ENCODE measurements at places on chromosomes 5 and 9.

DNA sequence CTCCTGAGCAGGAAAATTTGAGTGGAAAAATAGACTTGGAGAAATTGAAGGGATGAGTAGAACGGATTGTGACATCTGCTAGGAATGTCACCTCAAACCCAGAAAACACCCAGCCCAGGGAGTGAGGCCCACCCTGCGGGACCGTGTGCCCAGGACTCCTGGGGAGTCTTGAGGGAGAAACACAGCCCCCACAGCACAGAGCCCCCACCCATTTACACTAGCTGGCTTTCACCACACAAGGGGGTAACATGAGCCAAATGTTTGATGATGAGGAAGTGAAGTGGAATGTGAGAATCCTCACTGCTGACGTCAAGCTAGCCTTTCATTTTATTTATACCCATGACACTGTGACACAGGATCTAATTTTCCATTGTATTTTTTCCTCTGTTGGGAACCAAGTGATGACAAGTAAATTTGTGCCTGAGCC, 42.8 kb upstream of the PDE8B start:
- DNase-seq, result no peak

GRCh38 chr5:36653044-36653705, 46.8 kb downstream of the SLC1A3 start:
- no peak for DNase-seq

DNA sequence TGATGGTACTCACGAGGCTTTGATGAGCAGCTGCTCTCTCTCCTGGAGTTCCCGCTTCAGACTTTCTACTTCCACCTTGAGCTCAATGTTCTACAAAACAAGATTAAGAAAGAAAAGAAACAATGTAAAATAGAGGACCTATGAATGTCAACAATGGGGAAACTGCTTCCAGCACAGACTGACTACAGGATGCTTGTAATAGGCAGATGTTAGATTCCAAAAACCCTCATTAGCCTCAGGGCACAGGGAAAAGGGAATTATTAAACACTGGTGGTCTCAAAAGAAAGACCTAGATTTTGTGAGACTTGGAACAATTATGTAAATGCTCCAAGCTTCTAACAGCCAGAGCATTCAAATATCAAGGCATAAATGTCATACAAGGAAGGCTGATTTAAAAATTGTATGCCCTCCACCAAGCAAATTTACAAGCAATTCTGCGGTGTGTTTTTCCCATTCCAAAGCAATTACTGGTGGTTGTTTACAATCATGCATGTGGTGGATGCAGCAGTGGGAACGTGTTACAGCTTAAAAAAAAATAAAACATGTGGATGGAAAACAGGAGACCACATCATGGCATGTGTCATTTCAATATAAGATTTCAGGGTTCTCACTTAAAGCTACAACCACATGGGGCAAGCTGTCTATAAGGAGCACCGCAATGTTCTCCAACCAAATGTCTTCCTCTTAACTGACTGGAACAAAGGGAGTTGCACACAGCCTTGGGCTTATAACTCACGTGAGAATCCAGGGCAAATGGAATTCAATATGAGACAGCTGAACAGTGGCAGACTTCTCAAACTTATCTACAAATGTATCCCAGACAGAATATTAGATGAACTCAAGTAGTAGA, 34.0 kb downstream of the CDK5RAP2 start:
- DNase-seq, result no peak

- DNase-seq, result no peak
Measured at GRCh38 chr9:121972501-121972981, 120.6 kb downstream of the TTLL11 start.

GRCh38 chr5:53882676-53883031, 322.2 kb downstream of the NDUFS4 start:
- DNase-seq, result no peak

DNA sequence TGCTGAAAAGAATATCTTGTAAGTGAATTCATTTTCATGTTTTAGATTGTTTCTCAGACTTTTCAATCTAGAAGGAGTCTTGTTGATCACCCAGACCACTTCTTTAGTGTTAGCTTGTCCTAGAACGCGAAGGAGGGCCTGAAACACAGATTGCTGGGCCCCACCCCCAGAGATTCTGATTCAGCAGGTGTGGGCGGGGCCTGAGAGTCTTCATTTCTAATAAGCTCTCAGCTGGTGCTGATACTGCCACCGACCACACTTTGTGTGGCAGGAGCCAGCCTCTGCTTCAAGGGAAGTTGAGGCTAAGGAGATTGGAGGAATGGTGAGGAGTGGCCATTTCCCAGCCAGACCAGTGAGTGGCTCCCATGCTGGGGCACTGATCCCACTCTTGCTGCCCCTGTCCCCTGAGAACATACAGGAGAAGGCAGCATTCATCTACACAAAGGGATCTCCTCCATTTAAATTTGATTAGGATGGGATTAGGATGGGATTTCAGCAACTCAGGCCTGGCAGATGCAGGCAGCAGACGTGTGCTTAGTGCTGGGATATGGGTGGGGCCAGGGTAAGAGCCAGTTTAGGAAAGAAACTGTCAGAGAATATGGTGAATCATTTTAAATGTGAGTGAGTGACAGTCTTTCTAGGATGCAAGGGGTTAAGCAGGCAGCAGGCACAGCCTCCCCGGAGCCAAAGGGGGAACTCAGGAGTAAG, 35.9 kb downstream of the ZNF618 start:
- no peak for DNase-seq

GRCh38 chr9:137389428-137389746, 33.6 kb downstream of the EXD3 start:
- DNase-seq, result no peak

DNA sequence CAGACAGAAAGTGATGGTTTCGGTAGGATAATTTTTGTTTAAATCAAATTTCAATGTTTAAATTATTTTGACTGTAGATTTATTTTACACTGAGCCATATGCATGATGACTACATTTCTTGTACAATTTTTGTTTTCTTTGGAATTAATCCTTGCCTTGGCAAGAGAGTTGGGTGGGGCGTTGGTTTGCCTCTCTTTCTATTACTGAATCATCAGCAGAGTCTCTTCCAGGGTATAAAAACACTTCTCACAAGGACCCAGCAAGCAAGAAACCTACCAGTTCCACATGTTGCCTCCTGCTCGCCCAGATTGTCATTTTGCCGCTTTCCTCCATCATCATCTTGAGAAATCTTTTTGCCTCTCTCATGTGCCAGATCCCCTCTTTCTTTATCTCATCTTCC, 455.0 kb upstream of the DMAC1 start:
- no peak for DNase-seq

DNA sequence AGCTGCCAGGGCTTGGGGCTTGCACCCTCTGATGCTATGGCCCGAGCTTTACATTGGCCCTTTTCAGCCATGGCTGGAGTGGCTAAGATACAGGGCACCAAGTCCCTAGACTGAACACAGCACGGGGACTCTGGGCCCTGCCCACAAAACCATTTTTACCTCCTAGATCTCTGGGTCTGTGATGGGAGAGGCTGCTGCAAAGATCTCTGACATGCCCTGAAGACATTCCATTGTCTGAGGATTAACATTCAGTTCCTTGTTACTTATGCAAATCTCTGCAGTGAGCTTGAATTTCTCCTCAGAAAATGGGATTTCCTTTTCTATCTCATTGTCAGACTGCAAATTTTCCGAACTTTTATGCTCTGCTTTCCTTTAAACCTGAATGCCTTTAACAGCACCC, 337.0 kb upstream of the SMC2 start:
- no peak for DNase-seq

DNA sequence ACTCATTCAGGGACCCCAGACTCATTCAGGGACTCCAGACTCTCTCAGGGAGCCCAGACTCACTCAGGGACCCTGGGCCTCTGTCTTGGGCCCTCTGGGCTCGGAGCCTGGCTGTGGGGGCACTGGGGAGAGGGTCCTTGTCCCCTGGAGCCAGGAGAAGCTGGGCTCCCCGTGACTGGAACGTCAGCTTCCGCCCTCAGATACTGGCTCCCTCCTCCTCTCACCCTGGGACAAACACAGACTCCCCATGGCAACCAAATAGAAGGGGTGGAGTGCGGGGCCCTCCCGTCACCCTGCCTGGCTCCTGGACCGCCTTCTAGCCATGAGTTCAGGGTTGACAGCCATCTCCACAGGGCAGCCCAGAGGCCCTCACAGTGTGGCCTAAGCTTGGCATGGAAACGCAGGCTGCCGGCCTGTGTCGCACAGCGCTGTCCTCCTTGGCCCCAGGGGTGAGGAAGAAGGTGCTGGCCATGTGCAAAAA, 27.6 kb downstream of the ZDHHC11B start:
- no peak for DNase-seq

- DNase-seq, result no peak
Measured at GRCh38 chr9:10032166-10032565, 580.6 kb downstream of the PTPRD start.

DNA sequence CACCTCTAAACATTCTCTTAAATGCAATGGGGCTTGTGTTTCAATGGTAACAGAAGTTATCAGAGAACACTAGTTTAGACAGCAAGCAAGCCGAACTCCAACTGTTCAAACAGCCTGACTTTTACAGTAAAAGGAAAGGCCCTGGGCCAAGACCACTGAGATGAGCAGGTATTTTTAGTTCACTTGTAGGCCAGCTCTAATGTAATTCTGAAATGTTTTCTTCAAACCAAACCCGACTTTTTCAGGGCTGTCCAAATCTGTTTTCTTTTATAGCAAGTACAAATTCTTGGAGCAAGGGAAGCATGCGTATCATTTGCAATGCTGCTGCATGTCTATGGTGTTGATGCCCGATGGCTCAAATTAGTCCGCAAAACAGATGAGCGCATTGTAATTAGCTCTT, 192.9 kb downstream of the SLF1 start:
- DNase-seq, result no peak

DNA sequence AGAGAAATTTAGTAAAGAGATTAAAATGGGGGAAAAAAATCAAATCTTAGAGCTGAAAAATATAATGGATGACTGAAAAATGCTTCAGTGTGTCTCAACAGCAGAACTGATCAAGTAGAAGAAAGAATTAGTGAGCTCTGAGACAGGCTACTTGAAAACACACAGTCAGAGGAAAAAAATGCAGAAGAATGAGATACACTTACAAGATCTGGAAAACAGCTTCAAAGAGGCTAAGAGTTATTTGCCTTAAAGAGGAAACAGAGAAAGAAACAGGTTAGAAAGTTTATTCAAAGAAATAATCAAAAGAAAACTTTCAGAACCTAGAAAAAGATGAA, 70.5 kb upstream of the OR2K2 start:
- DNase-seq, result no peak

DNA sequence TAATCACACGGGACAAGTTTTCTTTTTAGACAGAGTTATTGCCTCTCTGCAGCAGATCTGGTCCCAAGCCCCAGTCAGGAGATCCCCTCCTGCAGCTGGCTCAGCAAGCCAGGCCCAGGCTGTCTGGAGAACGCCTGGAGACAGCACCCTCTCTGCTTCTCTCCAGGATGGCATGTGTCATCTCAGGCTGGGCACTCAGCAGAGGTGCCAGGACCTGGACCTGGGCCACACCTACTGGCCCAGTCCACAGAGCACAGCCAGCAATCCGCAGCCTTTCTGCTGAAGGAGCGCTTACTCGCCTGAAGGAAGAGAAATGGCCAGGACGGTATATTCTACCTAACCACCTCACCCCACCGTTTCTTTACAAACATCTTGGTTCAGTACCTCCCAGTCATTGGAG, 4.7 kb upstream of the TBC1D9B start:
- peak; percentile 69 for DNase-seq

- peak; percentile 81 for DNase-seq
Measured at GRCh38 chr5:60487885-60488442, 212.0 kb downstream of the DEPDC1B start.

GRCh38 chr5:4772591-4772990, 367.5 kb upstream of the ADAMTS16 start:
- no peak for DNase-seq

- DNase-seq, result no peak
Measured at GRCh38 chr5:24735284-24735683, 90.5 kb upstream of the CDH10 start.

DNA sequence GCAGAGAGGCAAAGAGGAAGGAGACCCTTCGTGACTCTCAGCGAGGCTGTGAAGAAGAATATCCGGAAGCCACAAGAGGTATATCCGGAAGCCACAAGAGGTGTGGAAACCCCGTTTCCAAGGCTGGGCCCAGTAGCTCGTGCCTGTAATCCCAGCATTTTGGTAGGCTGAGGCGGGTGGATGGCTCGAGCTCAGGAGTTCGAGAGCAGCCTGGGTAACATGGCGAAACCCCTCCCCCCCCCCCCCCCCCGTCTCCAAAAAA, 612 bp upstream of the BBLN start:
- no peak for DNase-seq

DNA sequence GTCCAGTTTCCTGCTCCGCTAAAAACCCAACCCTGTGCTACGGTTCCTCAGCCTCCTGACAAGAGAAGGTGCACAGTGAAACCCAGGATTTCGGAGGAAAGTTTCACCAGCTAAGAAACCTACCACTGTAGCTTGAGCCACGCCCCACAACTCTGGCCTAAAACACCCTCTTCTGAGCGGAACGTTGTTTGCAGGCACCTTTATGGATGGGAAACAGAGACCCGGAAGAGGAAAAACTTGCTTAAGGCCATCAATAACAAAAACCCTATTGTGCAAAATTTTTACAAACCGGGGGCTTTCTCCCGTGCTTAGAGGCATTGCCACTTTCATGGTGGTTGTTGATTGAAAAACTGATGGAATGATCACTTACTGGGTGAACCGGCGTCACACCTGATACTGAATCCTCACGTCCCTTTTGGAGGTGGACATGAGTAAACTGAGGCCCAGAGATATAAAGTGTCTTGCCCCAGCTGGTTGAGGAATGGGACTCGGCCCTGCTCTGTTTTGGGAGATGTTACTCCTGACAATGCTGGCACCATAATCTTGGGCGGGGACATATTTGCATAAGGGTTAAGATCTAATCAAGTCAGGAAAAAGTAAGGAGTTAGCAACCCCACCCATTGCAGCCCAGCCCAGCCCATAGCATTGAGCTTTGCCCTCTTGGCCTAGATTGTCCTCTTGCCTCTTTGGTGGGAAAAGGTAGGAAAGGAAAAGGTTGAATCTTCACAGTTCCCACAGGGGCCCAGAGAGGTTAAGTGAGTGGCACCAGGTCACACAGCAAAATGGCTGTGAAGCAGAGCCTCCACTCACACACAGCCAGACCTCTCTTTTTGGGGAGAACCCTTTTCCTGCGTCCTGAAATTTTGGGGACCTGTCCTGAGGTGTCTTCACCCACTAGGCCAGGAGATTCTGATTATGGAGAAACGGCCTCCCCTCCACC, 23.2 kb upstream of the PTGS1 start:
- DNase-seq, result no peak

DNA sequence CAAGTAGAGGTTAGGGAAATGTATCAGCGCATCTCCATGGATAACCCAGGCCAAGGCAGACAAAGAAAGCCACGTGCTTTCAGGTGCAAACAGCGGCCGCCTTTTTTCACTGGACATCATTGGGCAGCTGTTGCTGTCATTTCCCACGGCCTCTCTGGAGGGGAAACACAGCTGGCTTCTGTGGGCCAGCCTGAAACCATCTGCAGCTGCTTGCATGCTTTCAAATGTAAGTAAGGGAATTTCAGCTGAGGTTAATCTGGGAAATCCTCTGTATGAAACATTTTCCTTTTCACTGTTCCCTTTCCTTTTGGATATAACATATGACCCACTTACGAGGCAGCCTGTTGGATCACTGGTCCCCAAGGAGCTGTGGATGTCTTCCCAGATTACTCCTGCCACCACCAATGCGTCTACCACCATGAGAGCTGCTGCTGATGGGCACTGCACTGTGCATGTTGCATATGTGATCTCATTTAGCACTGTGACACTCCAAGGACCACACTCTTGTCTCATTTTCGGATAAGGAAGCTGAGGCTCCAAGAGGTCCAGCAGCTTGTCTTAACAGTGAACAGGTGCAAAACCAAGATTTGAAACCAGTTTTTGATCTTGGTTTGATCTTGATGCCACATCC, 106.3 kb downstream of the C9orf152 start:
- no peak for DNase-seq

Measured in LNCaP clone FGC (cell line).